Activated B cell treated with CpG ODN at 0.5 μM for 24 hours (primary cell): ENCODE measurements at places on chromosomes 11 and 22. TPM values are rescaled to one million over a fixed set of nuclear protein-coding genes. Genes with fewer than 3 reads are reported as not detected.

DSCAML1 gene
- 1.5 and 3.6 TPM in 2 replicates for total RNA-seq

RSF1 gene
- 65.9 and 68.8 TPM in 2 replicates for total RNA-seq

PATE4 gene
- not detected in 2 replicates for total RNA-seq

CHRM1 gene
- total RNA-seq, result not detected in 2 replicates

MYBPC3 gene
- total RNA-seq, result 0.46 and 0.69 TPM in 2 replicates

CELF1 gene
- 129 and 136 TPM in 2 replicates for total RNA-seq

APOBEC3C gene
- total RNA-seq, result 173 and 179 TPM in 2 replicates

LRRC55 gene
- not detected in 2 replicates for total RNA-seq

IRAG1 gene
- not detected in 2 replicates for total RNA-seq

TRPM5 gene
- total RNA-seq, result not detected in 2 replicates

PAK1 gene
- total RNA-seq, result 20.2 and 21.1 TPM in 2 replicates

NAALAD2 gene
- not detected in 2 replicates for total RNA-seq

C11orf71 gene
- total RNA-seq, result 9.5 and 11.1 TPM in 2 replicates

CRYAB gene
- total RNA-seq, result not detected in 2 replicates

SCN4B gene
- not detected in 2 replicates for total RNA-seq

DNAJC4 gene
- 47.5 and 53.3 TPM in 2 replicates for total RNA-seq
